Immature natural killer cell (primary cell): ENCODE measurements at places on chromosomes 2 and 18. TPM values are rescaled to one million over a fixed set of nuclear protein-coding genes. Genes with fewer than 3 reads are reported as not detected.

GRCh38 chr2:12856934-12857601 lies 140.3 kb downstream of the TRIB2 start:
- no peak overlapping the region for H3K27ac ChIP-seq
- DNase-seq, result peak; percentile 47
- H3K4me3 ChIP-seq, result no peak overlapping the region
- H3K36me3 ChIP-seq, result no peaks in the 10 kb centered on the region

Gene TMEM37
- polyA plus RNA-seq, result not detected

DNA sequence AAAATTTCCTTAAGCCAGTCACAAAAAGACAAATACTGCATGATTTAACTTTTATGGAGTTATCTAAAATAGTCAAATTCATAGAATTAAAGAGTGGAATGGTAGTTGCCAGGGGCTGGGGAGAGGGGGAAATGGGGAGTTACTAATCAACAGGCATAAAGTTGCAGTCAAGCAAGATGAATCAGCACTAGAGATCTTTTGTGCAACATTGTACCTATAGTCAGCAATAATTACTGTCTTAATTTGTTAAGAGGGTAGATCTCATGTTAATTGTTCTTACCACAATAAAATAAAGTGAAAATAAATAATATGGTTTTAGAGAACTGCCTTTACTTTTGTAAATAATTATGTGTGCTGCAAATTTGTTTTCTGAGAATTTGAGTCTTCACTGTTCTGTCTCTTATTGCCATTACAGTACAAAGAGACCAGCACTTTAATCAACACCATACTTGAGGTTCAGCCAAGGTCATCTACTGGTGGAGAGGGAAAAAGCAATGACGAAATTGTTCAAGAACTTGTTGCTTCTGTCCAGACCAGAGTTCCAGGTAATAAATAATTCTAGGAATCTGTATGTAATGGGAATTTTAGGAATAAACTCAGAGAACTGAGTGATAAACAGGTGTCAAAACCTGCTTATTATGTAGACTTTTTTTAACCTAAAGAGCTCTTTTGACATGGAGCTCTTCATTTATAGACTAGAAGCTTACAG lies 75.5 kb downstream of the TRABD2A start:
- H3K4me1 ChIP-seq, result peaks cover 35% of the 10 kb centered on the region
- no peak overlapping the region for H3K27ac ChIP-seq
- H3K27me3 ChIP-seq, result peaks cover 6% of the 10 kb centered on the region
- DNase-seq, result no peak
- H3K36me3 ChIP-seq, result peaks cover 15% of the 10 kb centered on the region
- no peak overlapping the region for H3K4me3 ChIP-seq

Gene TMEM131
- 8.3 TPM for polyA plus RNA-seq

- H3K27ac ChIP-seq, result peak overlapping the region; percentile 53
- H3K4me1 ChIP-seq, result peaks cover 90% of the 10 kb centered on the region
- no peaks in the 10 kb centered on the region for H3K27me3 ChIP-seq
- H3K4me3 ChIP-seq, result no peak overlapping the region
- DNase-seq, result no peak
These were observed 21.2 kb downstream of the ANKRD12 start for GRCh38 chr18:9157806-9158205.

Gene SLC9A4
- not detected for polyA plus RNA-seq

DNA sequence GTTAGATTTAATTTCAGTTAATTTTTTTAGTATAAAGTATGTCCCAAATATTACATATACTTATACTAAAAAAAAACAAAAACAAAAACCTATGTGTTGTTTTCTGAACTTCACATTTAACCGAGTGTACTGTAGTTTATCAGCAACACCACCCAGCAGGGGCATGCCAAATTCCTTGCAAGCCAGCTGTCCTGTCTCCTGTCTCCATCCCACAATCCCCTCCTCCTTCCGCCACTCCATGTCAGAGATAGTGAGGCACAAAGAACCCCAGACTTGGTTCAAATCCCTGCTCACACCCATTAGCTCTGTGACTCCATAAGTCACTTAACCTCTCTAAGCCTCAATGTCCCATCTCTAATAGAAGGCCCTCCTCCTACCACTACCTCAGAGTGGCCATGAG lies 9.4 kb downstream of the CHST10 start:
- no peaks in the 10 kb centered on the region for H3K27me3 ChIP-seq
- peaks cover 12% of the 10 kb centered on the region for H3K36me3 ChIP-seq
- no peaks in the 10 kb centered on the region for H3K4me1 ChIP-seq
- H3K4me3 ChIP-seq, result no peak overlapping the region
- DNase-seq, result no peak
- H3K27ac ChIP-seq, result no peak overlapping the region

DNA sequence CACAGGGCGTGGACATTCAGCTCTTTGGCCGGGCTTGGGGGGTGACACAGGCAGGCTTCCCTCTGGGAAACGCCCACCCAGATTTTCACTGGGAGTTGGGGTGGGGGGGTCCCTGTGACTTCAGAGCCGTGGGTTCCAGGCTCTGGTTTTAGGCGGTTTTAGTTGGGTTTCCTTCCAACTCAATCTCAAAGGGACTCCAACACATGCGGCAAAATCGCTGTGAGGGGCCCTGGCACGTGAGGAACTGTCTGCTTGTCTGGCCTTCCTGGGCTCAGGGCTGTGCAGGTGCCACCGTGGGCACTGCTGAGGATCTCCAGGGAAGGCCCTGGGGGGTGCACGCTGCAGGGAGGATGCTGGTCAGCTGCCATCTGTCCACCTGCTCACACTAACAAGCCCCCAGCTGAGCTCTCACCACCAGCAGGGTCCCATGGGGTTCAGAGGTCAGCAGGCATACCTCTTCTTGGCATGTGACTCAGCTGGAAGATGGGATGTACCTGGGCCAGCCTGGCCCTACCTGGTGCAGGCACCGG lies 11.7 kb downstream of the HS6ST1 start:
- H3K27ac ChIP-seq, result no peak overlapping the region
- H3K4me3 ChIP-seq, result no peak overlapping the region
- H3K36me3 ChIP-seq, result no peaks in the 10 kb centered on the region
- H3K4me1 ChIP-seq, result peaks cover 40% of the 10 kb centered on the region
- H3K27me3 ChIP-seq, result peaks cover 2% of the 10 kb centered on the region

Gene LRP1B
- not detected for polyA plus RNA-seq

DNA sequence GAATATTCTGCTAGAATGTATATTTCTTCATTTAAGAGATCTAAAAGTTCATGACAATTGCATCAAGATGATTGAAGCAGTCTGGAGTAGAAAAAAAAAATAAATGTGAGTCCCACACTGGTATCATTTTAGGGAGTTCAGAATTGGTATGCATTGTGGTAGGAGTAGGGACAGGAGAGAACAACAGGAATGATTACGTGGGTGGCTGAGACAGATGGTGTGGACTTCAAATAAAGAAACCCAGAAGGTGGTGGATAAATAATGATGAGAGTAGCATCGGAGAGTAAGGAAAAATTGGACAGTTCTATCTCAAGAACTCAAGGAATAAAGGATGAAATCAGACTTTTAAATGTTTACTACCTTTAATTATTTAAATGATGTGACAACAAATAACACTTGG lies 289.6 kb downstream of the GALNT13 start:
- no peak for DNase-seq
- H3K36me3 ChIP-seq, result no peaks in the 10 kb centered on the region
- H3K27me3 ChIP-seq, result no peaks in the 10 kb centered on the region

GRCh38 chr2:105734762-105735538 lies 9.8 kb upstream of the NCK2 start:
- H3K4me1 ChIP-seq, result peaks cover 22% of the 10 kb centered on the region
- no peaks in the 10 kb centered on the region for H3K36me3 ChIP-seq
- H3K4me3 ChIP-seq, result no peak overlapping the region
- H3K27ac ChIP-seq, result no peak overlapping the region

Gene FN1
- polyA plus RNA-seq, result 0.69 TPM
